ENCODE measurements at places on chromosomes 7 and 10.

- DNase-seq: no peak
Observed at GRCh38 chr7:139769066-139769465, 8.7 kb downstream of the HIPK2 start.

DNA sequence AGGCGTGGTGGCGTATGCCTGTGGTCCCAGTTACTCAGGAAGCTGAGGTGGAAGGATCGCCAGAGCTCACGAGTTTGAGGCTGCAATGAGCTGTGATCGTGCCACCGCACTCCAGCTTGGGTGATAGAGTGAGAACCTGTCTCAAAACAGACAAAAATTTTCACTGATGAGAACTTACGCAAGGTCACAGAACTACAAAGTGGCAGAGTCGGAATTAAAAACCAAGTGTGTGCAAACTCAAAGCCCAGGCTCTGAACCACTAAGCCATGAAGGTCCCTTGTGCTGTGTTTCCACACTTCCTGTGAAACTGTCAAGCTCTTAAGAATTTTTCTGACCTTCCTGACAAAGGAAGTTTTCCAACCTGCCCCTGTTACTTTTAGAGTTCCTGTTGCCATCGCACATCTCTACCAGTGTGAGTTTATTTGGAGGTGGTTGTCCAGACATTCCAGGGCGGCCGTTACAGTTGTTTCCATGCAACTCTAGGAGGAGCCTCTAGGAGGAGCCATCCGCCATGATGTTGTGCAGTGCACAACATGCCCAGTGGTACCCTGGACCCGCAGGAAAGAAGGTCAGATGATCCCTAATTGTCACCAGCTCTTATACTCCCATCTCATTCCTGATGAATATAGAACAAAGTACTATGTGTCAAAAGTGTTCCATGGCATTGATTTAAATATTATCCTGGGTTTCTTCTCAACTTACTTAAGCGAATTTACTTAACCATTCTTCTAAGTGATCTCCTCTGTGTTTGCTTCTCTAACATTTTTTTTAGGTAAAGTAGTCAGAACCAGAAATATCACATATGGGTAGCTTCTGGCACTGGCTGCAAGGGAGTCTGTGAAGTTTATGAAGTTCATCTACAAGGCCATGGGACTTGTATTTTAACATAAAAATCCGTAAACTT is 49.0 kb upstream of the LYZL1 start:
- no peak for DNase-seq

GRCh38 chr7:33853361-33854062 is 51.8 kb upstream of the BMPER start:
- no peak for DNase-seq

GRCh38 chr7:121871188-121871587 is 1.8 kb upstream of the PTPRZ1 start:
- no peak for DNase-seq

DNA sequence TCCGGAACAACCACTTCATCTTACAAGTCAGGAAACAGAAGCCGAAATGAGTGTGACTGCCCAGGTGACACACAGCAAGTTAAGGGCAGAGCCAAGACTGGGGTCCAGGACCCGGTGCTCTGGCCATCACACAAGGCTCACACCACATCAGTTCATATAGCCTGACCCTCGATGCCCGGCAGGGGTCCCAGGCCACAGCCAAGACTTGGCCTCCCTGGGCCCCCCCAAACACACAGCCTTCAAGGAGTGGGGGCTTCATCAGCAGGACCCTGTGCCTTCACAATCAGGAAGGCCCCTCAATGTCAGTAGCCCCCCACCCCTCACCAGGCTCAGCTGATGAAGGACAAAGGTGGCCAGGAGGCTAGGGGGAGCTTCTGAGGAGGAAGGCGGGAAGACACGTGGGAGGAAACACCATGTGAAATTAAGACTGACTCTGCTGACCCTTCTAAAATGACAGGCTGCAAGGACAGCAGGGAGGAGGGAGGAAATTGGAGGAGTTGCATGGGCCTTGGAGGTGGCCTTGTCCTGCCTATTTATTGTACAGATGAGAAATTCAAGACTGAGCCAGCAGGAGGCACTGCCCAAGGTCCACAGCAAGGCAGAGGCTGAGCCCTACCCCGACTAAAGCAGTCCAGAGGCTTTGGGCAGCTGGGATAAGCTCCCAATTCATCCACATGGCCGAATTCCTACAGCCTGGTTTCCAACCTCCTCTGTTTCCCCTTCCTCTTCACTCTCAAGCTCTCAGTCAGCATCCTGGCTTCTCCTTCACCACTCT is 216.1 kb upstream of the ZMIZ1 start:
- peak; percentile 22 for DNase-seq

DNA sequence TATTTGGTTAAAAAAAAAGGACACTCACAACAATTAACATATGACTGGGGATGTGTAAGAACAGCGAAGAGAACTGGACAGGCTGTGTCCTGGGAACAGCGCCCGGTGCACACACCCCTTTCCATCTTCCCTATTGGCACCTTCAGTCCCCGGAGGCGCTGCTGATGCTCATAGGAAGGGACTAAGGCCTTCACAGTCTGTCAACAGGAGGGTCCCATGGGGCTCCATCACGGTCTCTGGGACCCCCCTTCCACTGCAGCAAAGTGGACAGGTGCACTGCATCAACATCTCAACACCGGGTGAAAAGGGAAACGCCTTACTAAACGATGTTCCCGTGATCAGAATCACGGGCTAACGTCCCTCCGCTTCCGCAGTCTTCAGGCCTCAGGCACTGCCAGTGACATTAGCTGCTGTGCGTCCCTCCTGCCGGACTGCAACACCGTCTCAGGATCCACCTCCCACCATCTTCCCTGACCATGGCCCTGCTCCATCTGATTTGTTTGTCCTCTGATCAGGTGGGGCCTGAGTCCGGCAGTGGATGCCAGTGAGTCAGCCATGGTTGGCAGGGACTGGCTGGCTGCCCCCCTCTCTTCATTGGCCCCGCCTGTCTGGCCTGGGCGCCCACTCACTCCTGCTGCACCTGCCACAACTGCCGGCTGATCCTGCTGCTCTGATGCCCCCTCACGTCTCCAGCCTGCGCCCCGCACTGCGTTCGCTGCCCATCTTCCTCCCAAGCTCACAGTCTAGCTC is 614.7 kb downstream of the DNAJB6 start:
- no peak for DNase-seq

GRCh38 chr10:114441107-114441506 is 36.8 kb upstream of the AFAP1L2 start:
- no peak for DNase-seq

GRCh38 chr10:47383261-47384147 is 589 bp downstream of the ZNF488 start:
- DNase-seq: no peak

DNA sequence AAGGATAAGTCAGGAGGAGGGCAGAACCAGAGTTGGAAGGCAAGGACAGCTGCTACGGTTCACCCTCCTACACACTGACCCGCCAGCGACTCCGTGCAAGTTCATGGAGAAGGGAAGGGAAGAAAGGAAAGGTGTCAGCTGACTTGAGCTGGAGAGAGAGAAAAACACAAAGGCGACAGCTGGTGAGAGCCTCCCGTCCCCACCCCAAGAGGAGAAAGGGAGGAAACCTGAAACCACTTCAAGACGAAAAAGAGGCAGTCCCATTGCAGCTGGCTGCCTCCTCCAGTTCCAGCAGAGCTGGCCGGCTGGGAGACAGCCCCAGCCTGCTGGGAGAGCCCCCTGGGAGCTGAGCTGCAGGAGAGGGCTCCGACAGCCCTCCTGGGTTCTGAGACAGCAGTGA is 75.2 kb downstream of the PARD3 start:
- no peak for DNase-seq

DNA sequence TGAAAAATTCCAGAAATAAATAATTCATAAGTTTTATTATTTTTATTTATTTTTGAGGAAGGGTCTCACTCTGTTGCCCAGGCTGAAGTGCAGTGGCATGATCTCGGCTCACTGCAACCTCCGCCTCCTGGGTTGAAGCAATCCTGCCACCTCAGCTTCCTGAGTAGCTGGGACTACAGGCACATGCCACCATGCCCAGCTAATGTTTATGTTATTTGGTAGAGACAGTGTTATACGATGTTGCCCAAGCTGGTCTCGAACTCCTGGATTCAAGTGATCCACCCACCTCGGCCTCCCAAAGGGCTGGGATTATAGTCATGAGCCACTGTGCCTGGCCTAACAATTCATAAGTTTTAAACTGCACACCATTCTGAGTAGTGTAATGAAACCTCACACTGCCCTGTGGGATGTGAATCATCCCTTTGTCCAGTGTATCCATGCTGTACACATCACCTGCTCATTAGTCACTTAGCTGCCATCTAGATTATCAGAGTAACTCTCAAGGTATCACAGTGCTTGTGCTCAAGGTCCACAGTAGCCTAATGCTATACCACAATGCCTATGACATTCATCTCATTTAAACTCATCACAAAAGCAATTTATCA is 17.9 kb downstream of the RTKN2 start:
- no peak for DNase-seq

DNA sequence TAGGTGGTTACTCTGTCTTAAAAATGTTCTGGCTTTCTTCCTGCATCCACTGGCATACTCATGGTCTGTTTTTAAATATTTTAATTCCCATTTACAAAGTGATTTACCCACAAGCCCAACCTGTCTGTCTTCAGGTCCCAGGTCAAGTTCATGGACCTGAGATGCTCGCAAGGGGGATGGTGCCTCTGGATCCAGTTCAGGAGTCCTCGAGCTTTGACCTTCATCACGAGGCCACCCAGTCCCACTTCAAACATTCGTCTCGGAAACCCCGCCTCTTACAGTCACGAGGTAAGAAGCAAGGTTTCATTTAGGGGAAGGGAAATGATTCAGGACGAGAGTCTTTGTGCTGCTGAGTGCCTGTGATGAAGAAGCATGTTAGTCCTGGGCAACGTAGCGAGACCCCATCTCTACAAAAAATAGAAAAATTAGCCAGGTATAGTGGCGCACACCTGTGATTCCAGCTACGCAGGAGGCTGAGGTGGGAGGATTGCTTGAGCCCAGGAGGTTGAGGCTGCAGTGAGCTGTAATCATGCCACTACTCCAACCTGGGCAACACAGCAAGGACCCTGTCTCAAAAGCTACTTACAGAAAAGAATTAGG is 8.7 kb downstream of the ZKSCAN1 start:
- DNase-seq: no peak

DNA sequence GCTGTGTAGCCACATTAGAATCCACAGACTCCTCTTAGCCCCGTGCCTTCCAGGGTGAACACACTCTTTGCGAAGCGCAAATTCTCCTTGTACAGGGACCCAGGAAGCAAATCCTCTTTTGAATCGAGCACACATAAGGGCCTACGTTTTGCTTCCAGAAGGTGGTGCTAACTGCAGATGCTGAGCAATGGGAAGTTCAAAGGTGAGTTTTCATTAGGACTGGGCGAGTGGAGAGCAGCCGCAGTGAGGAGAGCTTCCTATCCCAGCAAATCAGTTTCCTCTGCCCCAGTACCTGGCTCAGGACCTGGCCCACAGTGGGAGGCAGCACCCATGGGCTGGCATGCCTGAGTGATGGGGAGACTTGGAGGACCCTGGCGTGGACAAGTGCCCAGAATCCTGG is 23.5 kb upstream of the GPR26 start:
- no peak for DNase-seq

DNA sequence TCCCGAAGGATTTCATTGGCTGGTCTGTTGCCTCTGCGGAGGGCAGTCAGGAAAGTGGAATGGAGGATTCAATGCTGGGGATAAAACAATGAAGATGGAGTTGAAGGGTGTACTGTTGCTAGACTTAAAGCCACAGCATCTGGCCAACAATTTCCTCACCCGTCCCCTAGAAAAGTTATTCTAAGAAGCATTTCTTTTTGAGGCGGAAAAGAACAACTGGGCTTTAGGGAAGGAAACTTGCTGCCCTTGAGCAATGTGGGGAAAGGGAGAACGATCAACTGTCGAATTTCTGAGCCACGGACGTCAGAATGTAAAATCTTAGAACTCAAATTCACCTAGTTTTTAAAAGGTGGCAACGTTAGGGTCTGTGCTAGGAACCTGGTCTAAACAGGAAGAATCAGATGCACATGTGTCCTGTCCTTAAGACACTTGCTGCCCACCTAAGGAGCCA is 664 bp downstream of the FMC1 start:
- no peak for DNase-seq

GRCh38 chr10:381805-382204 is 246.6 kb downstream of the ZMYND11 start:
- DNase-seq: no peak

DNA sequence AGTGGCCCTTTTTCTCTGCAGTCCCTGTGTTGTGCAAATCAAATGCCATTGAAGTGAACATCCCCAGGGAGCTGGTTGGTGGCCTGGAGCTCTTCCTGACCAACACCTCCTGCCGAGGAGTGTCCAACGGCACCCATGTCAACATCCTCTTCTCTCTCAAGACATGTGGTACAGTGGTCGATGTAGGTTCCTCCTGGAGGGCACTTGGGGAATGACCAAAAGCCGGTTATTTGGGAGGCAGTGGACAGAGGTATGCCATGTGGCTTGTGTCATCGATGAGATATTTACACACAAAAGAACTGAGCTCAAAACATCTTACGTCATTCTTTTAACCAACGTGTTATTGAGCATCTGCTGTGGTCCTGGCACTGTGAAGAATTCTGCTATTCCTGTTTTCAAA is 19.7 kb downstream of the OIT3 start:
- DNase-seq: no peak

- no peak for DNase-seq
Observed at GRCh38 chr10:112039823-112040222, 143.7 kb downstream of the GPAM start.

DNA sequence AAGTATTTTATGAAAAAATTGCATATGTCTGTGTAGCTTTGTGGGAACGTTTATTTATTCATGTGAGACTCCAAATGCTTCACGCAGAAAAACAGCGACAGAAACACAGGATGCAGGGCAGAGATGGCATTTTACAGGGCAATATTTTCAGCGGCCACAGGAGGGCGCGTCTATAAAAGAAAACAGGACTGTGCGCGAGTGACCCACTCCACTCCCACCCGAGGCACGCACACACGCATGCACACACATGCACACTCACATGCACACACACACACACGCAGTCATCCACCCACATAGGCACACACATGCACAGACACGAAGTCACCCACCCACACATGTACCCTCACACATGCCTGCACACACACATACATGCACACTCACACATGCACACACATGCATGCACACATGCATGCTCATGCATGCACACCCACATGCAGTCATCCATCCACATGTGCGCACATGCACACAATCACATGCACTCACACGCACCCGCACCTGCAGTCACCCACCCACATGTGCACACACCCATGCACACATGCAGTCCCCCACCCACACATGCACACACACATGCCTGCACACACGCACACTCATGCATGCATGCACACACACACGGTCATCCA is 96.3 kb downstream of the DNAJB6 start:
- peak; percentile 41 for DNase-seq

DNA sequence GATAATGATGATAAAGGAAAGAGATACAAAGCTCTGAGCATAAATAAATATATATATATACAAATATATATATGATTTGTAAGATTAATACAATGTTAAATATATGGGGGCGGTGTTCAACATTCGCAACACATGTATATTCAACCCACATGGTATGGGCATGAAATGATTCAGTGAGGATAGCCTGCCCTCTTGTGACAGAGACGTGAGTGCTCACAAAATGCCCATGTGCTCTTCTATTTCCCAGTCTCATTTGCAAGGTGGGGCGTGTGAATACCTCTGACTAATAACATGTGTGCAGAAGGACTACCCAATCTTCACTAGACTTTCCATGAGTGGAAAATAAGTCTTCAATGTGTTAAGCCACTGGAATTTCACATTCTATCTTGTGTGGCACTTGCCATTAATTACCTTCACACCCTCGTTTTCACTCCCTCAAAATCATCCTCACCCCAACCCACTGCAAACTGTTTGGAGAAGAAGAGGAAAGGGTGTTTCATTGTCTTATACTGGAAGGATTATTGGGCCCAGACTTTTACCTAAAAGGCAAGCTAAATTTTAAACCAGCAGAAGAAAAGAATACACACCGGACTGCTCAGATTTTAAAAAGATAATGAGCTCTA is 26.9 kb downstream of the ASAH2 start:
- DNase-seq: peak; percentile 32
